ENCODE measurements at places on chromosomes 5 and 9.
A peak's percentile ranks its signal among the peaks of the same experiment; 100 is the strongest.

DNA sequence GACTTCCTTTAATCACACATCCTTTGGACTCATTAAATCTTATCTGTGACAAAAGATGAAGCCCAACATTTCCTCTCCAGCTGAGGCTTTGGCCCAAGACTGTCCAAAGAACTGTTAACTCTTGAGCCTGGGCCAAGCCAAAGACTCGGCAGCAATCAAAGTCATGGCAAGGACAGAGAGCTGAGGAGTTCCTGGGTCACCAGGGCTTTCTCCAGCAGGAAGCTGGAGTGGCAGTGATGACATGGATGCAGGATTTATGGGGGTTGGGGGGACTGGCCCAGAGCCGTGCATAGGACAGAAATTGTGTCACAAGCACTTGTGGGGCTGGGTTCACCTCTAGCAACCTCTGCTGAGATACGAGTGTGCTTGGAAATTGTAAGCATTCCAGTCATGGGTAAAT lies 440.3 kb downstream of the PLK2 start:
- DNase-seq = no peak

GRCh38 chr5:61697809-61698558 lies 365.9 kb downstream of the ZSWIM6 start:
- no peak for DNase-seq

DNA sequence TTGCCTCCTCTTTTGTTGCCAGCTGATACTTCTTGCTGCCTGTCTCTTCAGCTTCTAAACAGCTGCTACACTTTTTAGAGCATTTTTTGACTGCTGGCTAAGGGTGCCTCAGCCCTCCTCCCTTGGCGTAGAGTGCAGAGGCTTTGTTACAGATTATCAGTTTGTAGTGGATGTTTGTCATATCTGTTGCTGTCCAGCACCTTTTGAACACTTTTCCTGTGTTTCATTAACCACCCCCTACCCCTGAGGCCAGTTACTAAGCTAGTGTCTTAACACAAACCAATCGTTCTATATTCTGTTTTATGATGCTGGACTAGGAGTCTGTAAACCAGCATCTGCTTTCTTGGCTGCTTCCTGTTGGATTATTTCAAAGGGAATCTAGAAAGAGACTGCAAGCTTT lies 441.5 kb downstream of the DNAH5 start:
- no peak for DNase-seq

- DNase-seq = no peak
These were observed at the start of gene SPARC for GRCh38 chr5:151686674-151687407. SPARC (minus strand) TSS chr5:151686915; CDS start chr5:151676188, 10,727 bp downstream.

- DNase-seq = no peak
These were observed 364.3 kb upstream of the CDH10 start for GRCh38 chr5:25009063-25009462.

DNA sequence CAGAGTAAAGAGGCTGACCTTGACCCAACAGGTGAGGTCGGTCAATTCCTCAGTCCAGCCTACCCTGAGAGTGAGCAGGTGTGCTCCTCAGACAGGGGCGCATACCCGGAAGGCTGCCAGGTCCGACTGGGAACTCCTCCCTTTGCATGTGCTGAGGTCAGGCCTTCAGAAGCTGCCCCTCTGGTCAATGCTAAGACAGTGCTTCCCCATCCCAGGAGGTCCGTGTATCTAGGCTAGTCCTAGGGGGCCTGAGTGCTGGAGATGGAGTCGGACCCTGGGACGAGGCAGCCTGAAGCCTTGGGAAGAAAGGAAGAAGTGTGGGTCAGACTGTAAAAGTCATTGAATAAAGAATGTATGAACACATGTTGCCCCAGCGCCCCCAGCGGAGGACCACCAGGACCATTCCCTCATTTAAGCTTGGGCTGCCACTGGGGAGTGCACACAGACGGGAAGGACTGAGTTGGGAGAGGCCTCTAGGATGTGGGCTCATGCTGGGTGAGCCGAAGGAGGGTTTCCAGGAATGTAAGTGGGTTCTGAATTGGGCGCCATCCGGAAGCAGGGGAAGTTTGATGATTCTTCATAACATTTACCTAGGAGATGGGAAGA lies 41.0 kb upstream of the GFPT2 start:
- no peak for DNase-seq

- no peak for DNase-seq
These were observed 43.2 kb downstream of the RICTOR start for GRCh38 chr5:39031041-39031440.

DNA sequence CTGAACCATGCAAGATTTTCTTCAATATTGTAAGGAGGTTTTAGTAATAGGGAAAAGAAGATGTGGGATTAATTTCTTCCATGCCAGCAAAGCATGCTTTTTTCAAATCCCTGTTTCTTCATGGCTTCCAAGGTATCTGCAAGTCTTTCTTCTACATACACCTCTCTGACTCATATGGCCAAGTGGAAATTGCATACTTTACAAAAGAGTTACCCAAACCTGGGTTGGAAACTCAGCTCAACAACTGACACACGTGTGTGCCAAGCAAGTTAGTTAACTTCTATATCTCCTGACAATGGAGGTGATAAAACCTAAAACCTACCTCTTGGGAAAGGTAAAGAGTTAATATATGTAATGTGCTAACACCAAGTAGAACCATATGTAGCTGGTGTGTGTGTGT lies 28.5 kb upstream of the MAMDC2 start:
- DNase-seq = no peak

- DNase-seq = no peak
These were observed 72.1 kb upstream of the ATP10B start for GRCh38 chr5:160923936-160924710.

DNA sequence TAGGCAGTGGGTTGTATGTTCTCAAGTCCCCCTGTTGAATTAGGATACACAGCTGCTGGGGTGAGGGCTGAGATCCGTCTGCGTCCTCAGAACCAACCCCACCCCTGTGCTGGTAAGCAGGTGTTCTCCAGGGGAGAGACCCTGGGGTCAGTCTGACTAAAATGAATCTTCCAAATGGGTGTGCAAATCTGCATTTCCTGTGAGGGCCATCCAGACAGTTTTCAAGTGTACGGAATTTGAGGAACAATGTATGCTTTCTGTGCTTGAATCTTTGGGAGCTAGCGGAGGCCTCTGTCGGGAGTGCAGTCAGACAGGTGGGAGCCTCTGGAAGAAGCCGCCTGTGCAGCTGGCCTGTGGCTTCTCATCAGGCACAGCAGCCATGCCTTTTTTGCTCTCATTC lies 122.9 kb downstream of the MACROH2A1 start:
- no peak for DNase-seq

- no peak for DNase-seq
These were observed 357.1 kb downstream of the TRIM32 start for GRCh38 chr9:117044241-117044640.

- peak; percentile 79 for DNase-seq
These were observed 180.9 kb downstream of the NR3C1 start for GRCh38 chr5:143222287-143223231.

GRCh38 chr5:117010574-117010973 lies 436.0 kb upstream of the SEMA6A start:
- DNase-seq = no peak

- no peak for DNase-seq
These were observed 33.0 kb downstream of the MACIR start for GRCh38 chr5:103291606-103292005.

GRCh38 chr5:148259288-148259687 lies 9.3 kb upstream of the SPINK13 start:
- no peak for DNase-seq

- DNase-seq = no peak
These were observed 50.5 kb downstream of the HSD17B3 start for GRCh38 chr9:96251451-96251850.

GRCh38 chr9:84819491-84819991 lies 150.0 kb downstream of the NTRK2 start:
- DNase-seq = no peak

DNA sequence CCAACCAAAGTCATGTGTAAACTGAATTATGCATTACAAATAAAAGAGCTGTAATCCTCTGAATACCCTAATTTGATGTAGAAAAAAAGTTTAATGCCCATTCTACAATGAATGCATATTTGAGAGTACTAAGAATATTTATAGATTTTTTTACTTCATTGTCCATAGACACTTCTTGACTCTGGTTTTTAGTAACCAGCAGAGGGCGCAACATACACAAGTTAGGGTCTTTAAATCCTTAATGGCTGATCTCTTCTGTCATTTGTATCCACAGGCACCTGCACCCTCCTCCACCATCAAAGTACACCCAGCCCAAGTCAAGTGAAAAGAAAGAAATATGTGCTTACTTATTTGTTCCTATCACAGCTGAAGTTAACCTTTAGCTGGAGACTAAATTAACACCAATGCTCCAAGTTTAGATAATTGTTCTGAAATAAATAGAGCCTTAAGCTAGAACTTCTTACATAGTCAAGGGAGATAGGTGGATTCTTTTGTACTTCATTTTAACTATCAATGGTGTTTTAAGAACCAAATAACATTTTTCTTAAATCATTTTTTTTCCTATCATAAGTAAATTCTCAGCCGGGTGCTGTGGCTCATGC lies 524.2 kb upstream of the DAB2 start:
- DNase-seq = peak; percentile 78

DNA sequence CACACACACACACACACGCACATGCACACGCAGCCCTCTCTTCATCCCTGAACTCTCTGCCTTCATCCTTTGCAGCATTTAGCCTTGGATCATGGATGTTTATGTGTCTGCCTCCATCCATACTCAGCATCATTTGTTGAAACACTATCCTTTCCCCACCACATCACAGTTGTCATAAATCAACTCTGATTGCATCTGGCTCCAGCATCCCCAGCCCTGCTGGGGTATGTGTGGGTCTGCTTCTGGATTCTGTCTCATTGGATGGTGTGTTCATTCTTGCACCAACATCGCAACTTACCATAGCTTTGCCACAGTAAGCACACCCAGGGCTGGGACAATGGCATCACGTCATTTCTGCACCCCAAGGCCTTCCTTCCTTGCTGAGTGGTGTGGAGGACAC lies 175.4 kb downstream of the RGS3 start:
- no peak for DNase-seq

DNA sequence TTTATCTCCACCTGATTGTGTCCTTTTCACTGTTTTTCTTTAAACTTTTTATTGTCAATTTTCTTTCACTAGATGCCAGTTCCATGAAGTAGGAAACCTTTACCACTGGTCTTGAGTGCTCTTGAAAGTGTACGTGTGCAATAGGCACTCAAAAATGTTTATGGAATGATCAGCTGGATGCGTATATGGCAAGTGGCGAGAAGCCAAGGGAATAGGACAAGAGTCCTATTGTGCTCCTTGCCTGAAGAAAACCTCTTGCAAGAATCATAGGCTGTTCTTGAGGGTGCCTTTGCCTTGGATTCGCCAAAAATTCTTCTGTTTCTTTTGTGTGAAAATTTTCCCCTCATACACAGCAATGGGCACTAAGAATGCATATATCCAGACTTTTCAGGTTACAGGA lies 97.7 kb downstream of the GHR start:
- no peak for DNase-seq

GRCh38 chr5:173853370-173854131 lies 34.6 kb upstream of the CPEB4 start:
- no peak for DNase-seq

DNA sequence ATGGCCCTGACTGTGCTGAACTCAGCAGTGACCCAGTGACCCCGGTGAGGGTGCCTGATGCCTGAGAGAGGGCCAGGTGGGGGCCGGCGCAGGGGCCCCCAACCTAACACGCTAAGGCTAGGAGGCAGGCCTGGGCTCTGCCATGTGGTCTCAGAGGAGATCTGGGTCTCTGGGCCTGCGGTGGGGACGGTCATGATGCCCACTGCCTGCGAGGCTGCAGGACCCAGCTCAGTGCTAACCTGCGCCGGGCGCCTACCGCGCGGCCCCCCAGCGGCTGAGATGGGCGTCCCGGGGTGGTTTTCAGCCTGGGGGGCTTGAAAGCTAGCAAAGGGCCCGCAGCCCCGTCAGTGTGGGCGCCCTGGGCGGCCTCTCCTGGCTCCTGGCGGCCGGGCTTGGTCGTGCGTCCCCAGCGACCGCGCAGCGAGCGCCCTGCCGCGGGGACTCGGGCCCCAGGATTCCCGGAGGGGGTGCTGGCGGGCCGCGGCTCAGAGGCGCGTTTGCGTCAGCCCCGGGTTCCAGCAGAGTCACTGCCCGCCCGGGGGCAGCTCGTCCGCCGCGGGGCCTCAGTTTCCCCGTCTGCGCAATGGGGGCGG lies 2.5 kb downstream of the EGFL7 start:
- no peak for DNase-seq

DNA sequence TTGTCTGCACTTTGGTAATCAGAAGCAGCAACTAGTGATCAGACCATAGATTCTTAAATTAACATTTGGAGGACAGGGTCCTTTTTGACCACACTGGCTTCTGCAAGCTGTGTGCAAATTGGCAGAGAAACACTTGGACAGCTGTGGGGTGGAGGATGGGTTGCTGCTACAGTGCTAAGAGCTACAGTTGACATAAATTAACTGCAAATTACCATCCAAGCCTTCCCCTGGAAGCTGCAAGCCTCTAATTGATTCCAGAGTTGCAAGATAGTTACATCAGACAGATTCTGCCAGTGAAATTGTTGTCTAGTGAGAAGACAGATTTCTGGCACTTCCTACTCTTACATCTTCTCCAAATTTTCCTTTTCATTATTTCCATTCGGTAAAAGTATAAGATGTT lies 517.7 kb downstream of the DIRAS2 start:
- no peak for DNase-seq
